Vagina (tissue), 2 donors: ENCODE measurements at places on chromosomes 5 and 9.

DNA sequence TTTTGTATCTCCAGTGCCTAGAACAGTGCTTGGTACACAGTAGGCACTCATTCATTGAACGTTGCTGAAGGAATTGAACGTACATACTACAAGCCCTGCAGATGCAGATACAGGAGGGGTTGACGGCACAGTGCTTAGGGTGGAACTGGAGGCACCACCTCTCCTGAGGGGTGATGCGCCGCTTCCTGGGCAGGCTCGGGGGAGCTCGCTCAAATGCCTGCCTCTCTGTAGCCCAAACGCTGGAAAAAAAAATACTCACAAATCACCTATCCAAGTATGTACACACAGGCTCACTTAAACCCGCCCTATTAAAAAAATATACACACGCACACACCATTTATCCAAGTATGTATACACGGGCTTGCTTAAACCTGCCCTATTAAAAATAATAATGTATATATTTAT lies 536 bp upstream of the COMMD10 start:
- no peak for DNase-seq

DNA sequence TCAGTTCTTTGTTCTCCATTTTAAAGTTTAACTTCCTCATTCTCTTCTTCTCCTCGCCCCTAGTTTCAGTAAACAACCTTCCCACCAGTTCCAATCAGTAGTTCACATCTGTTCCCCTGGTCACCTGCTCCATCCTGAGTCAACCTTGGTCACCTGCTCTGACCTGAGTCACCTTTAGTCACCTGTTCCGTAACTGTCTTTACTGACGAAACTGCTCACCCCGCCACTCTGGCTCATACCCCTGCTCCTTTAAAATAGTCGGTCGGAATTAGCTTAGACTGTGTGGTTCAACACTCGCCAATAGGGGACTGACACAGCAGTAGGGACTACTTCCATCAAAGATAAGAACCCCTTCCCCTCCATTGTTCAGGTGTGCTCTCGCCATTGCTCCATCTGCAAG lies 76.3 kb upstream of the GPBP1 start:
- no peak for DNase-seq

DNA sequence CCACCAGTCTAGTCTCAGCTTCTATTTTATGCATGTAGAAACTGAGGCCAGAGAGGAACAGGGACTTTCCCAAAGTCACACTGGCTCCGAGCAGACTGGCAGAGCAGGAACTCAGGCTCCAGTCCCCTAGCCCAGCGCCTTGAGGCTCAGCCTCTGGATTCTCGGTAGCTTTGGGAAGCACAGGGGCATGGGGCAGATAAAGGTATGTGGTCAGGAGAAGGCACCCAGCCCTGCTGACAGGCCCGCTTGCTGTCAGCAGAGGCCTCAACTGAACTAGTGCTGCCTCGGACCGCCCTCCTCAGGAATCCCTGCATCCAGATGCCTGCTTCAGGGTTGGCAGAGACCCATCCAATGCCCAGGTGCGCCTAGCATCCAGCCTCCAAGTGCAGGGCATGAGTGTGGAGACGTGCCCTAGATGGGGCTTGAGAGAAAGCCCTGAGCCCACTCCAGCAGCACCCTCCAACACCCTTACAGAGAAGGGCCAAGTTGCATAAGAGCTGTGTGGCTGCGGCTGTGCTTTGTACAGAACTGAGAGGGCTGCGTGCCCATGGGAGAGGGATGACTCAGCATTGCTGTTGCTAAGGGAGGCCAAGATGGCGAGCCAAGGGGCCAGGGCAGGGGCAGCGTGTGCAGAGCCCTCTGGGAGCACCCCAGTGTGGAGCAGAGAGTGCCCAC lies 168.6 kb downstream of the MACROH2A1 start:
- no peak for DNase-seq

- DNase-seq: no peak
Observed at GRCh38 chr9:129610473-129611306, 10.2 kb downstream of the C9orf50 start.

DNA sequence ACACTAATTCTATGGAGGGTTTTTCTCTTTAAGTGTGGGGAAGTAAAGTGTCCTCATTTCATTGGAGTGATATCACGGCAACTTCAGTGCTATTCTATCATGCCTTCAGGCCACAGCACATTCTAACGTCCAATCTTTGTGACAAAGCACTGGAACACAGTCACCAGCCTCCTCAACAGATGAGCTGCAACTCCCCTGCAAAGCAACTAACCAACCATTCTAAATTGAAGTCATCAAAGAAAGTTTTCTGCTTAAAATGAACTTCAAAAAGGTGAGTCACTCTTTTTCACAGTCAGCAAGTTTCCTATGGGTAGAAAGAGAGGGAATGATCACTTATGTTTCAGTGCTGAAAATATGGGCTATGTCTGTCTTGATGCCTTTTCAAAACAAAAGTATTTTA lies 190.8 kb downstream of the ELAVL2 start:
- no peak for DNase-seq

GRCh38 chr5:113292462-113292861 lies 142.3 kb downstream of the TSSK1B start:
- DNase-seq: no peak
